Amygdala (tissue), 56 donors: ENCODE measurements at places on chromosomes 16 and 17.

DNA sequence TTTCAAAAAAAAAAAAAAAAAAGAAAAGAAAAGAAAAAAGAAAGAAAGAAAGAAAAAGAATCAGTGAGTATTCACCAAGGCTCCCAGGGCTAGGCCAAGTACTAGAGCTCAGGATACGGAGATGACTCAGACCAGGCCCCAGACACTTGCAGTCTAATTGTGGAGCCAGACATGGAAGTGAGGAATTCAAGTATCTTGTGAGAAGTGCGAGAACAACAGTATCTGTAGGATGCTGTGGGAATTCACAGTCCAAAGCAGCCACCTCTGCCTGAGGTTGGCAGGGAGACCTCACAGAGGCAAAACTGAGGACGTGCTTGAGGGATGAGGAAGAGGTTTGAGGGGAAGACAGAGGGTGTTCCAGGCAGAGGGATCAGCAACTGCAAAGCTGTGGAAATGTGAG, 14.0 kb upstream of the ALDOA start:
- no peak for DNase-seq

DNA sequence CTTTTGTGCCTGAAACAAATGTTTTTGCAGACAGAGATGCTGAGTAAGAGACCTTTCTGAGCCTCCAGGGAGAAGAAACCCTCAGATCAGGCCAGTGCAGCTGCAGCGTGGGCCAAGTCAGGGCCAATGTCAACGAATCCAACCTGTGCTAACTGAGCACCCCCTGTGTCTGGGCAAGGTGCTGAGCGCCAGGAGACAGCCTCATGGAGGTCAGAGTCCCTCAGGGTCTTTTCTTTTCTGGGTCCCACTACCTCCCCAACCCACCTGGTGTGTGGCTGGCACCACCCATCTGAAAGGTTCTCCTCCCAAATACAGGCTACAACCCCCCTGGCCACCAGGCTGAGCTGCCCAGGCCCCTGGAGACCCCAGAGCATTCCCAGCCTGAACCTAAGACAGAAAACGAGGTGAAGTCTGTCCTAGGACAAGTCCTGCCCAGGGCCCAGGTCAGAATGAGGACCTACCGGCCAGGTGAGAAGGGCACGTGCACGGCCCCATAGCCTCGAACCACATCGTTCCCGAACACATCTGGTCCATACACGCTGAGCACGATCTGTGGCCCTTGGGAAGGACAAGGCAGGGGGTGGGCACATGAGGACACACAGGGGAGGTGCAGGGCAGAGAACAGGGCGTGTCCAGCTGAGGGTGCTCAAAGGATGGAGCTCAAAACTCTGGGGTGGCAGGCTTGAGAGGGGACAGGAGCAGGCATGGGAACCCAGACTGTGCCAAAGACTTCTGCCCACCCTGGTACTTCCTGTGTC, 15.0 kb downstream of the B9D1 start:
- DNase-seq = no peak

- peak; percentile 44 for DNase-seq
Measured at GRCh38 chr17:81923302-81924260, 4.0 kb downstream of the MAFG start.

GRCh38 chr17:55068862-55069811, 100.6 kb downstream of the STXBP4 start:
- DNase-seq = no peak

- DNase-seq = no peak
Measured at GRCh38 chr17:40843242-40843641, 20.8 kb upstream of the KRT10 start.

- DNase-seq = no peak
Measured at GRCh38 chr17:19631905-19632304, 16.6 kb upstream of the ALDH3A2 start.
